Calu3 (cell line): ENCODE measurements at places on chromosomes 6 and 20. TPM values are rescaled to one million over a fixed set of nuclear protein-coding genes. Genes with fewer than 3 reads are reported as not detected.
A peak's percentile ranks its signal among the peaks of the same experiment; 100 is the strongest.

GRCh38 chr6:27809939-27810767, 102.0 kb downstream of the OR2B2 start:
- H3K4me1 ChIP-seq: peaks cover 22% of the 10 kb centered on the region
- peak overlapping the region; percentile 89 for H3K4me3 ChIP-seq
- peak; percentile 87 for DNase-seq
- peaks cover 70% of the 10 kb centered on the region for H3K36me3 ChIP-seq
- peak overlapping the region; percentile 99 for H3K27ac ChIP-seq
- no peaks in the 10 kb centered on the region for H3K27me3 ChIP-seq

MLIP gene
- total RNA-seq: 0.81 and 1.4 TPM in 2 replicates

GRCh38 chr6:11917951-11918738, 94.0 kb upstream of the HIVEP1 start:
- H3K36me3 ChIP-seq: no peaks in the 10 kb centered on the region
- H3K27ac ChIP-seq: no peak overlapping the region
- H3K4me3 ChIP-seq: no peak overlapping the region
- no peak for DNase-seq
- no peaks in the 10 kb centered on the region for H3K27me3 ChIP-seq

GRCh38 chr6:1786455-1787453, 177.0 kb downstream of the FOXC1 start:
- H3K27me3 ChIP-seq: no peaks in the 10 kb centered on the region
- no peaks in the 10 kb centered on the region for H3K36me3 ChIP-seq
- H3K4me3 ChIP-seq: no peak overlapping the region
- peaks cover 16% of the 10 kb centered on the region for H3K4me1 ChIP-seq

GRCh38 chr6:37207903-37208456, 38.0 kb downstream of the PIM1 start:
- no peak overlapping the region for H3K27ac ChIP-seq
- no peak overlapping the region for H3K4me3 ChIP-seq
- H3K36me3 ChIP-seq: no peaks in the 10 kb centered on the region

DNA sequence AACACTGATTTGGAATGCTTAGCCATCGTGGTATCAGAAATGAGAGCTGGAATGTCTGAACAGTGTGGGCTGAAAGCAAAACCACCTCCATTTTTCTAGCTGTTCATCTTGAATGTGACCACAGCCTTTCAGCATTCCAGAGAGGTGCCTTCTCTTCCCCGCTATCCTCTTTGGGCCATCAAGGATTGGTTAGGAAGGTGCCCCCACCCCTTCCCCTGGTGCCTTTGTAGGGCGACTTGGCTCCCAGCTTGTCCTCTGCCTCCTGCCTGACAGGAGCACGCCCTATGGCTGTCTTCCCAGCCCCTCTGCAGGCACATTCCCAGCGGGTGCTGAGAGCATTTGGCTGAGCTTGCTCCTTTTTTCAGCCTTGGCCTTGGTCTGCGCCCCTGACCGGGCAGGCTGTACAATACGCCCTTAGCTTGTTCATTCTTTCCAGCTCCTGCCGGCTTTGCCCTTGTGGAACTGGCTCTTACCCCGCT, 97.5 kb downstream of the ARMC2 start:
- H3K27me3 ChIP-seq: no peaks in the 10 kb centered on the region
- H3K4me1 ChIP-seq: peaks cover 10% of the 10 kb centered on the region
- H3K27ac ChIP-seq: no peak overlapping the region
- H3K36me3 ChIP-seq: no peaks in the 10 kb centered on the region
- DNase-seq: no peak
- H3K4me3 ChIP-seq: no peak overlapping the region

CRISP2 gene
- total RNA-seq: not detected in 2 replicates

GRCh38 chr20:40016392-40016791, 672.6 kb downstream of the MAFB start:
- H3K27ac ChIP-seq: no peak overlapping the region
- no peak overlapping the region for H3K4me3 ChIP-seq
- no peak for DNase-seq

PRDM13 gene
- total RNA-seq: 0.71 and 1.3 TPM in 2 replicates

DNA sequence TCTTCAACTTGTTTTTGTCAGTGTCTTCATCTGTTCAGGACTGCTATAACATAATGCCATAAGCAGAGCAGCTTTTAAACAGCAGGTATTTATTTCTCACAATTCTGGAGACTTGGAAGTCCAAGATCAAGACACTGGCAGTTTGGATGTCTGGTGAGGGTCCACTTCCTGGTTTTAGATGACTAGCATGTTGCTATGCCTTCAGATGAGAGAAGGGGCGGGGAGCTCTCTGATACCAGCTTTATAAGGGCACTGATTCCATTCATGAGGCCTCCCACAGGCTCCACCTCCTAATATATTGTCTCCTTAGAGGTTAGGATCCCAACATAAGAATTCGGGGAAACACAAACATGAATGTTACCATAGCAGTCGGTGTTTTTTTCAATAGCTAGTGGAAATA, 52.9 kb downstream of the FAM83B start:
- H3K4me1 ChIP-seq: peaks cover 10% of the 10 kb centered on the region
- no peak for DNase-seq
- no peaks in the 10 kb centered on the region for H3K27me3 ChIP-seq
- no peak overlapping the region for H3K27ac ChIP-seq
